ENCODE measurements at places on chromosomes 16 and 17.
A peak's percentile ranks its signal among the peaks of the same experiment; 100 is the strongest.

GRCh38 chr16:83552228-83552627 is 255.6 kb upstream of the HSBP1 start:
- no peak for DNase-seq

- no peak for DNase-seq
These were observed 150.9 kb downstream of the MAP2K6 start for GRCh38 chr17:69565447-69565846.

DNA sequence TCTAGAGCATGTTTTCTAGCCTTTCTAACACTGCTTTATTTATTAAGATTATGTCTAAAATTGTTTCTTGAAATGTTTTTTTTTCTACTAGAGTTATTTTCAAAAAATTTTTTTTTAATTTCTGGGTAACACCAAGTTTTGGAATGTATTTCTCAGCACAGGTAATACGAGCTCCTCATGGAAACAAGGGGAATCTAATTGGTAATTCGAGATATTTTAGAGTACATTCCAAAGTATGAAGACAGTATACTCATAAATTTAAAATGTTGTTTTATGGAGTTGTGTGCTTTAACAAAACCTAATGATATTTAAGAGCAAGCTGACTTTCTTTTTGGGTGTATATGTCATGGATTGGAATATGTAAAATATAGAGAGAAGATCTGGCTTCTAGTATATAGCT is 42.4 kb downstream of the OMG start:
- no peak for DNase-seq

DNA sequence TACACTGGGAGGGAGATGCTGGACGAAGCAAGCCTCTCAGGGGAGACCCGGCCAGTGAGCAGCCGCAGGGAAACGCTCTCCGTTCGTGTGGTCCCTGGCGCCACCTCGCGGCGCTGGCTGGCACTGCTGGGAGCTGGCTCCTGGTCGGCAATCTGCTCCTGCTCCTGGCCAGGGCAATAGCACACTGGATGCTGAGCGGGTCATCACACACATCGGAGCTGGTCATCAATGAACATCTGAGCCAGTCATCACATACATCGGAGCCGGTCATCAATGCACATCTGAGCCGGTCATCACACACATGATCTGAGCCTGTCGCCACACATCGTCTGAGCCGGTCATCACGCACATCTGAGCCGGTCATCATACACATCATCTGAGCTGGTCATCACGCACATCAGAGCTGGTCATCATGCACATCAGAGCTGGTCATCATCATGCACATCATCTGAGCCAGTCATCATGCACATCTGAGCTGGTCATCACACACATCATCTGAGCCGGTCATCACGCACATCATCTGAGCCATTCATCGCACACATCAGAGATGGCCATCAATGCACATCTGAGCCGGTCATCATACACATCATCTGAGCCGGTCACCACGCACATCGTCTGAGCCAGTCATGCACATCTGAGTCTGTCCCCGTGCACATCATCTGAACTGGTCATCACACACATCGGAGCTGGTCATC is 217.3 kb downstream of the RBFOX3 start:
- peak; percentile 68 for DNase-seq

- no peak for DNase-seq
These were observed 5.8 kb upstream of the TNRC6A start for GRCh38 chr16:24723663-24724062.

DNA sequence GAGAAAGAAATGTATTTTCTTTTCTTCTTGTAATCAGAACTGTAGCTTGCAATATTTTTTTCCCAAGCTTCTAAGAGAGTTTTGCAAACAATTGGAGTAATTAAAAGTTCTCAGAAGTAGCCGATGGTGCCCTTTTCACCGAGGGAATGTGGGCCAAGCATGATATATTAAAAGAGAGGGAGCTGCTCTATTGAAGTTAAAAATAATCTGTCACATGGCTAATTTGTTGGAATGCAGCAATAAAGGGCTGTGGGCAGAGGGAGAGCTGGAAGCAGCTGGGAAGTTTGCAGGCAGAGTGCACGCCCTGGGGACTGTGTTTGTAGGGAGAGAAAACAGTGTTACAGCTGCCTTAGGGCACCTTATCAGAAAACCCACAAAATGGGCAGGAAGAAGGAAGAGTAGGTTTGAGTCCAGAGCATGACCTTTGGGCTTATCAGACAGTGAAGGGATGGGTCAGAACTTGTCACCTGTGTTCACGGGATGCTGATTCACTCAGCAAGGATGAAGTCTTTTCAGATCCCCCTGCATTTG is 18.5 kb upstream of the TERF2 start:
- DNase-seq = no peak

- no peak for DNase-seq
These were observed 70.7 kb upstream of the HNF1B start for GRCh38 chr17:37815536-37815935.

DNA sequence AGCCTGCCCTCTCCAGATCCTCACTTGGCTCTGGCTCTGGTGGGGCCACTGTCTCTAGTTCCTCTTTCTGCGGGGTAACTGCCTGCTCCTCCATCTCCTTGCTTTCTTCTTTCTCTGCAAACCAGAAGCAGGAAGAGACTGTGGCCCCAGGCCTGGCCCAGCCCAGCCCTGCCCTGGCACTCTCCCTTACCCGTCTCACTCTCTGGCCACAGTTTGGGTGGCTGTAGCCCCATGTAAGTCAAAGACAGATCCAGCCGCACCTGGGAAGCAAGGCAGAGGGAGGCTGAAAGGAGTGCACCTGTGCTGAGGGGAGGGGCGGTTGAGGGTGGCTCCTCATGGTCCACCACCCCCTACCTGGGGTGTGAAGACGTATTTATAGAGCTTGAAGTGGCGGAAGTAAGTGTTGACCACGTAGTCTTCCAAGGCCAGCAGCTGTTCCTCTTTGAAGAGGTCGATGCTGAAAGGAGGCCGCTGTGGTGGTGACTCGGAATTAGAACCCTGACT is 2.8 kb downstream of the CFAP119 start:
- DNase-seq = no peak

GRCh38 chr17:37740915-37741314 is 3.9 kb downstream of the HNF1B start:
- DNase-seq = no peak

DNA sequence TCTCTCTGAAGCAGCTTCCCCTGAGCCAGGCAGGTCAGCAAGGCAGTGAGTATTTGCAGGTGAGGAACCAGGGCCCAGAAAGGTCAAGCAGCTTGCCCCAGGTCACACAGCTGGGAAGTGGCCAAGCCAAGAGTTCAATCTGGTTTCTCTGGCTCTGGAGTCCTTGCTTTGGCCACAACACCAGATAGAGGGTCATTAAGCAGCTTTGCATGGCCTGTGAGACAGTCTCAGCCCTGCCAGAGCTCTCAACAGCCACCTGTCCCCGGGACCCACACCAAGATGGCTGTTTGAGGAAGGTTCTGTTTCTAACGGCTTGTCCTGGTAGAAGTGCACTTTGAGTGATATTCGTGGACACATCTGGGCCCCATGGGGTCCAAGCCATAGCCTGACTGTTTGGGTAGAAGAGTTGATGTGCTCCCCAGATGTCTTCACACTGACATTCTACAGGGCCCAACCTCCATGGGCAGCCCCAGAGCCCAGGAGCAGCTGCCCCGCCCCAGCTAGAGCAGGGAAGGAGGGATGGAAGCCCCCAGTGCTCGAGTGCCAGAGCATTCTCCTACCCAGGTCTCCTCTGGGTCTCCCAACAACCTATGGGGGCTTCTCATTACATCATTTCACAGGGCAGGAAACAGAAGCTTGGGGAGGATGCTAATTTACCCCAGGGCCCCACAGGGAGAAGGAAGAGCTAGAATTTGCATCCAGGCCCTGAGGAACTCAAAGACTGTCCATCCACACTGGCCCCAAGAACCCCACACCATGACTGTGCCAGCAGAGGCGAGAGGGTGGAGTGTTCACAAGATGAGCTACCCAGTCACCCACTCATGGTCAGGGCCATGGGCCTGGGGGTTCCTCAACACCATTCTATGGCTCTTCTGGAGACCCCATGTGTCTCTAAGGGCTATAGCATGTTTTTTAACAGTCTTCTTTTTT is 107.3 kb upstream of the CDH5 start:
- no peak for DNase-seq

DNA sequence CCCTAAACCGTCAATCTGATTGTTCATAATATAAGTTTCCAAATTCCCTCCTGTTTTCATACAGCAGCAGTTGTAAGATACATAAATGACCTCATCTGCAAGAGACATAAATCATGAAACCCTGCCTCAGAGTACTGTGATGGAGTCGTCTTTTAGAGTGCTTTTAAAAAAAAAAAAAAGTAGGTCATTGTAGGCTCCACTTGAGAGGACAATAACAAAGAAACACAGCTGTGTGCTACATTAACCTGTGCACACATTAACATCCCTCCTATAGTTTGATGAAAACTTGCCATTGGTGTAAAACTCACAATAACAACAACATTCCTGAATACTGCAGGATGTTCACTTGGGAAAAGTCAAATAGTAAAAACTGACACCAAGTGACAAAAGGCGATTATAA is 56.5 kb downstream of the XPO6 start:
- no peak for DNase-seq

- DNase-seq = no peak
These were observed 16.9 kb downstream of the GRIN2C start for GRCh38 chr17:74842599-74843351.

DNA sequence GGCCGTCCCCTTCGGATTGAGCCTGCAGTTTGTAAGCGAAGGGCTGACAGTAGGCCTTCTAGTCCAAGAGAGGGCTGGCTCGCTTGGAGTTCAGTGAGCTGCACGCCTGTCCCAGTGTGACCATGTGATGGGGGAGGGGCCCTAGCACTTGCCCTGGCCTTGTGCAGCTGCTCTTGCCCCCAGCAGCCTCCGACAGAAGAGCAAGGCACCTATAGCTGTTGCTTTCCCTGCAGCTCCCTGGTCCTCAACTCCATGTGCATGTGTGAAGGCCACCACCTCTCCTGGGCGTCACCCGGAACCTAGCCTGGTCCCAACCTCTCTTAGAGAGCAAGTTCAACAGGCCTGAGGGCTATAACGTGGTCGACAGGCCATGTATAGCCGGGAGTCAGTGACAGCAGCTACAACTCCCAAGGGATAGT is 5.6 kb downstream of the SPHK1 start:
- DNase-seq = no peak

DNA sequence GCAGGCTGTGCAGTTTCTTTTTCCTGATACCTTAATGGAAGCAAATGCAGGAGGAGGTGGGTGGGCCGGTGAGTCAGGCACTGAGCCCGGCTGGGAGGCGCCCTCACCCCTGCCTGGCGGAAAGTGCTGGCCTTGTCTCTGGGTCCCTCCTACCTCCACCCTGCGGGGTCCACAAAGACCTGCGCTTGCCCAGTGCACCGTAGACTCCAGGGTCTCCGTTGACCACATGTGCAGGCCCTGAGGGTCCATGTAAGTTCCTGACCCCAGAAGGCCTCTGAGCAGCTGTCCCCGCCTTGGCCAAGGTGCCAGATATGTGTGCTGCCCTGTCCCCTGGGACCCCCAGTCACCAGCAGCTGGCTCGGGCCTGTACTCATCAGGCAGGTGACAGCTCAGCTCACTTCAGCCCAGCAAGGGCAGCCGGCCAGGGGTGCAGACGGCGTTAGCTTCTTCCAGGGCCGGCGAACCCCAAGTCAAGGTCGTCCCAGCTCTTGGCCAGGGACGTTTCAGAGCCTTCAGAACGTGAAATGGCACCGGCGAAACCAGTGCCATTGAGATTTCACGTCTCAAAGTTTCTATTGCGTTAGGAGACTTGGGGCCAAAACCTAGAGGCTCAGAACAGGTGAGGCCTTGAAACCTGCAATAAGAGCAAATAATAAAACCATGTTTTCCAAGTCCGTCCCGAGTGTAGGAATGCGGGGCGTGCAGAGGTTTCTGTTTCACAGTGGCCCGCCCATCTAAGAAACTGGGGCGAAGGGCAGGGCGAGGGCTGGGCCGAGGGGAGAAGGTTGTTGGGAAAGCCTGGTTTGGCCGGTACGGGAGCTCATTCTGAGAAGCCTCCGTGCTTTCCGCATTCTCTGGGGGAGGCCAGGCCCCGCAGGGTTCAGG is 12.1 kb downstream of the METRNL start:
- DNase-seq = no peak

- DNase-seq = no peak
These were observed 23.9 kb upstream of the TNS4 start for GRCh38 chr17:40525294-40525693.

DNA sequence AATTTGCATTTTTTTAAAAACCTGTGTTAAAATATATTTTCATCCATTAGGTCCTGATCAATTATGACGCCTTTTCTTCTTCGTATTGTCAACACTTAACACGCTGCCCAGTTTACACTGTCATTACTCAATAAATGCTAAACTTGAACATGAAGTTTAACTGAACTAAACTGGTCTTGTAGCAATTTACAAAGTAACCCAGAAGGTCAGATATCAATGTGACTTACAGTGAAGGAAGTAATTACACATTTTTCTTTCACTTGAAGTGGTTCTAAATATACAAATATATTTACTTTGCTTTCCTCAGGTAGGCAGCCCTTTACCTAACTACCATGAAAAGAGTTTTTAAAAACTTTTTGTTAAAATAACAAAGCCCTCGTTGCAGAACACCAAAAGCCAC is 256.5 kb upstream of the AXIN2 start:
- no peak for DNase-seq

DNA sequence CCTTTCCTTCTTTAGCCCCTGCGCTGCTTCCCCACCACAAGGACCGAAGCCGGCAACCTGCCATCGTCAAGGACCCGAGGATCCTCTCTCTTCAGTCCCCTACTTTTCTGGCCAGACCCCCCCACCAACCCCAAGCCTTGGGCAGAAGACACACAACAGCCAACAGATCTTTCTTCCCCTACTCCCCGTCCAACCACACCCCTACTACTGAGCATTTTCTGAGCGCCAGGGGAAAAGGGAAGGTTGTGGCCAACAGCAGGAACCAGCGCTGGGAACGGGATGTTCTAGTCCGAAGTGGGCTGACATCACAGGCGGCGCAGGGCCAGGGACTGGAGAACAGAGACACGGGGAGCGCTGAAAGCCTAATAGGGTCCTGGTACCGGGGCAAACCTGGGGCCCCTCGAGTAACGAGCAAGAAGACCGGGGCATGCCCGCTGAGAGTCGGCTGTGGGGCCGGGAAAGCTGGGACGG is 528 bp downstream of the PER1 start:
- DNase-seq = peak; percentile 46

GRCh38 chr16:8260140-8260539 is 330.2 kb downstream of the TMEM114 start:
- DNase-seq = no peak

All from CD8-positive, alpha-beta T cell (primary cell).